Adrenal gland (tissue), 19 donors: ENCODE measurements at places on chromosomes 3 and 15. TPM values are rescaled to one million over a fixed set of nuclear protein-coding genes. Genes with fewer than 3 reads are reported as not detected.

Gene ZIC1
- total RNA-seq: not detected

Gene ADGRG7
- not detected for total RNA-seq

Gene ST3GAL6
- total RNA-seq: 13.2 TPM

Gene LRRC15
- total RNA-seq: 0.06 TPM

- no peak for DNase-seq
Measured at GRCh38 chr3:54826251-54826691, 101.6 kb downstream of the LRTM1 start.

GRCh38 chr3:116199063-116199462 is 246.2 kb downstream of the LSAMP start:
- DNase-seq: no peak

DNA sequence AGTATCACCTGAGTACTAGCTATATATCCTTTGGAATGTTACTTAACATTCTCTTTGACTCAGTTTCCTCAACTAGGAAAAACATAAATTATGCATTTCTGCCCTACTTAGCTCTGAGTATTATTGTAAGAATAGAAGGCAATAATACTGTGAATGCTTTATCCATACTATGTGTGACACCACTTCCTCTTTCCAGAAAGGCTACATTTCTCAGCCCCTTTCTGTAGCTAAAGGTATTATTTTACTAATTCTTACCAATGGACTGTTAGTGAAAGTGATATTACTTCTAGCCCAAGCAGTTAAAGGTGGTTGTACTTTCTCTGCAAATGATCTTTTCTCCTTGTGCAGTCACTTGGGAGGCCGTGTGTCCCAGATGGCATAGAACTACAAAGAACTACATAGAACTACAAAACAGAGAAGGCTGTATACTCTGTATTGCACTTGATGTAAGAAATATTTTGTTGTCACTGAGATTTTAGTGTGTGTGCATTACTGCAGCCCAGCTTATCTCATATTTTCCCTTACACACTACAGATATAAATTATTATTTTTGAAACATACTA is 35.1 kb downstream of the MYH15 start:
- DNase-seq: no peak

DNA sequence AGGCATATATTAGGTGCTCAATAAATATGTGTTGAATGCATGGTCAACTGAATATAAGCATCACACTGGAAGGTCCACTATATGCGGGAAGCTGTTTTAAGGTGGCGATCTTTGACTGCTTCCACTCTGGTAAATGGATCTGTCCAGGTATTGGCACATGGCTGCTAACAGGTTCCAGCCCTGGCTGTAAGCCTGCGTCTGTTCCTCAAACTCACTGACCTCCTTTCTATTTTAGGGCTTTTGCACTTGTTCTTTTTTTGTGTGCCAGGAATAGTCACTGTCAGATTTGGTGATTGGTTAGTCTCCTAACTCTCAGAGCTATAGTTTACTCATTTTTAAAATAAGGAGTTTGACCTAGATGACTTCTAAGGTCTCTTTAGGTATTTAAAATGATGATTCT is 46.2 kb downstream of the ADAMTSL3 start:
- no peak for DNase-seq
